ENCODE measurements at places on chromosomes 2 and 18.

DNA sequence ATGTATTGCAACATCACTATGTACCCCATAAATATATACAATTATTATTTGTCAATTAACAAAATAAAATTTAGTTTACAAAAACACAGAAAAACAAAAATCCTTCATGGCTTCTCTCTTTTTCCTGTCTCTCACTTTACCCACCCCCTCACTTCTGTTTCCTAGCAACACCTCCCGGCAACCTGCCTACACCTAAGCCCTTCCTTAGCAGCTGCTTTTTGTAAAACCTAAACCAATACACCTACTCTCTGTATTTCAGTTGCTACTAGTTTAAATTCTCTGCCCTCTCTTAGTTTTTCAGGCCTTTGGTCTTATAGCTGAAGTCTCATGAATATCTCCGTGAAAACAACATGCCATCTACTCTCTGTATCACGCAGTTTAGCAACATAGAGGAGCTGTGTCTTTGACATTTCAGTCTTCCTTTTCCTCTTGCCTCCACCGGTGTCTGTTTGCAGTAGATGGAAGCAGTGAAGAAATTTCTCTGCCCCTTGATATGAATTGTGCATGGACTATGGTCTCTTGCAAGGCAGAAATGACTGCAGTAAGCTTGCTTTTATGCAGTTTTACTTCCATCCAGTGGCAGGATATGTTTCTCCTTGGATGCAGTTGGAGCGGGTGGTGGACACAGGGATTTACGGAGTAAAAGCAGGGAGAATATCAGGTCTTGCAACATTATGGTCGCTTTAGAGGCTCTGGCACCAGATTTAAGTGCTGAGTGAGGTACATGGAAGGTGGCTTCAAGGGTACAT lies 42.0 kb upstream of the ZDBF2 start:
- peak; percentile 29 for DNase-seq

GRCh38 chr2:112712465-112712864 lies 8.4 kb upstream of the NT5DC4 start:
- no peak for DNase-seq

DNA sequence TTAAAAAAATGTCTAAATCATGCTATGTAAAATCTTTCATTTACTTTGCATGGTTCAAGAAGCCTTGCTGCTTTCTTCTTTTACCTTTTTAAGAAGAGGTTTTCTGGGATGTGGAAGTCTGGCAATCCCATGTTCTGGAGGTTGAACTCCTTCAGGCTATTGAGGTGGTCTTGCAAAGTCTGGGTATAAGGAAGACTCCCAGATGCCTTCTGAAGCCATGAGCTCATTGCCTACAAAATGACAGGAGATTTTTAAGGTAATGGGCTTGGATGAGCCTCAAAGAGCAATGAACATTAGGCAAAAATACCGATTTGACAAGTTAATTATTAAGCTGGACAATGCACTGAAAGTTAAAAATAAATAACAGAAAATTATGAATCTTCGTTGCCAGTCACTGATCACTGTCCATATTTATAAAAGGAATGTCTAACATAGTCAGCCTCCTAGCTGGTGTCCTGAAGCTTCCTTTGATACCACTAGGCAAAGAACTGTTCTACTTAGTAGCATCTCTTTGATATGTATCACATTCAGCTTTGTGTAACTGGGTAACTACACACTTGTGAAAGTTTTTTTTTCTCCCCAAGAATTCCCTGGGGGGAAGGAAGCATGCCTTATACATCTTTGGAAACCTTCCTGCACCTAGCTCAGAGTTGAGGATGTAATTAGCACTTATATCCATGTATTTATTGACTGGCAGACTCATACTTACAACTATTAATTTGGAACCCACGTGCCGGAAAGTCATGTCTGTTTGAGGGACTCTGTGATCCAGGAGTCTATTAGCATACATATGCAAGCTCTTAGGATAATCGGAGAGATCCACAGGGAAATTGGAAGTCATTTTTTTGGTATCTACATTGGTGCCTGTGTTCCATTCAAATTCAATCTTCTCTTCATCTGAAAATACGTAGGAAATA lies 29.3 kb downstream of the APOB start:
- DNase-seq, result no peak

GRCh38 chr18:70582981-70583380 lies 294.1 kb downstream of the SOCS6 start:
- no peak for DNase-seq

- DNase-seq, result no peak
These were observed 526.9 kb downstream of the SLC4A3 start for GRCh38 chr2:220154304-220154703.

All from amygdala (tissue), 56 donors.